ENCODE measurements at places on chromosomes 4 and X. TPM values are rescaled to one million over a fixed set of nuclear protein-coding genes. Genes with fewer than 3 reads are reported as not detected.

Gene APLN
- total RNA-seq, result 0.98 TPM

DNA sequence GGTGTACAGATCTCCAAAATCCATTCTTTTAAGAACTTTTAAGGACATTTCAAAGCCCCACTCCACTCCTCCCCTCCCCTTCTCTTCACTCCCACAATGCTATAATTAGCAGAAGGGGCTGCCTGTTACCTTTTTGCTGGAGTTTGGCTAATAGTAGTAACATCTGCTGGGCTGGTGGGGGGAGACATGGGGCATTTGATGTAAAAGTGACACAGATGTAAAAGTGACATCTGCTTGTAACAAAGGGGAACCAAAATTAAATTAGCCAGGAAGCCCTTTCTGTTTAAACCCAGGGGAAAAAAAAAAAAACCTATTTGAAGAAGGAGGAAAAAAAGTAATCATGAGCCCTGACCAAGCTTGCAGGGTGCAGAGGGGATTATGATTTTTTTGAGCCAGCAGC is 5.4 kb upstream of the PHOX2B start:
- DNase-seq, result peak; percentile 60

DNA sequence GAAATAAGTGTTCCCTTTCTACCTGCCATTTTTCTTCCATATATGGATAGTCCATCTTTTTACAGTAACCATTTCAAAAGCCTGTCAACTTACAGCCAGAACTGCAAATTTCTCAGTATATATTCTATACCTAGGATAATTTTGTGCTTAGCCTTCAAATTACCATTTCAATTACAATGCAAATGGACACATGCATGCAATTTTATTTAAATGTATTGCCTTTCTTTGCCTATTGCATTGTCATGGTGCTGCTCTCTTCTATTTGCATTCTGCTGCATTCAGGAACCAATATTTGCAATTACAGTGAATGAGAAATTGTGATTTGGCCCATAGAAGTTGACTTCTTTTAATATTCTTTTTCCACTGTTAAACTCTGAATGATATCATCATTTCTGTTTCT is 1753.4 kb upstream of the TENM3 start:
- DNase-seq, result no peak

Gene ADH7
- not detected for total RNA-seq

Gene TAF7L
- not detected for total RNA-seq
